ENCODE measurements at places on chromosomes 16 and 17.

- no peak for DNase-seq
Observed at GRCh38 chr16:51591480-51591879, 440.4 kb upstream of the SALL1 start.

DNA sequence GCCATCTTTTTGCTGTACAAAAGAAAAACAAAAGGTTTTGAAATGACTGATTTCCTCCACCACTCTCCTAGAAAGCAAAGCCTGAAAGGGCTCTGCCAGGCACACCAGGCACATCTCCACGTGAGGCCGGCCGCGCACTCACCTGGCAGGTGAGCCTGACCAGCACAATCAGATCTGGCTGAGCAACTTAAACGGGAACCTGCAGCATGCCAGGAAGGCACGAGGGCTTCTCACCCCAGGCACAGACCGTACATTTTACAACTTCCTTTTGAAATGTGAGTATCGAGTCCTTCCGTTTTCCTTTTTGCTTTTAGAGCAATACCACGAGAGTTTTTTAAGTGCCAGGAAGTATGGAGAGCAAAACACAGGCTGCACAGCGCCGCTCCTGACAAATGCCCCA lies 22.5 kb downstream of the SLC38A10 start:
- no peak for DNase-seq

DNA sequence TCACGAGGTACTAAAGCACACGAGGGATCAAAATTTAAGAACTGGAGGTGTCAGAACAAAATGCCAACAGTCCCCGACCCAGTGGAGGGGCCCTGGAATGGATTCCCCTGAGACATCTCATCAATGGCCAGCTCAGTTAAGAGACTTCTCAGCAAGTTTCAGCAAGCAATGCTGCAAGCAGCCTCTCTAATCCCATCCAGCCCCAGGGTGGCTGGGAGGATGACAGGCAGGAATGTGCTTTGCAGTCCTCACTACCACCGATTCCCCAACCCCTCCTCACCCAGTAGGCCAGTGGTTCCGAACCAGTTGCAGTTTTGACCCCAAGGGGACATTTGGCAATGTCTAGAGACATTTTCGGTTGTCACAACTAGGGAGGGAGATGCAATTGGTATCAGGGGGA lies 8.7 kb downstream of the GPRC5B start:
- no peak for DNase-seq

DNA sequence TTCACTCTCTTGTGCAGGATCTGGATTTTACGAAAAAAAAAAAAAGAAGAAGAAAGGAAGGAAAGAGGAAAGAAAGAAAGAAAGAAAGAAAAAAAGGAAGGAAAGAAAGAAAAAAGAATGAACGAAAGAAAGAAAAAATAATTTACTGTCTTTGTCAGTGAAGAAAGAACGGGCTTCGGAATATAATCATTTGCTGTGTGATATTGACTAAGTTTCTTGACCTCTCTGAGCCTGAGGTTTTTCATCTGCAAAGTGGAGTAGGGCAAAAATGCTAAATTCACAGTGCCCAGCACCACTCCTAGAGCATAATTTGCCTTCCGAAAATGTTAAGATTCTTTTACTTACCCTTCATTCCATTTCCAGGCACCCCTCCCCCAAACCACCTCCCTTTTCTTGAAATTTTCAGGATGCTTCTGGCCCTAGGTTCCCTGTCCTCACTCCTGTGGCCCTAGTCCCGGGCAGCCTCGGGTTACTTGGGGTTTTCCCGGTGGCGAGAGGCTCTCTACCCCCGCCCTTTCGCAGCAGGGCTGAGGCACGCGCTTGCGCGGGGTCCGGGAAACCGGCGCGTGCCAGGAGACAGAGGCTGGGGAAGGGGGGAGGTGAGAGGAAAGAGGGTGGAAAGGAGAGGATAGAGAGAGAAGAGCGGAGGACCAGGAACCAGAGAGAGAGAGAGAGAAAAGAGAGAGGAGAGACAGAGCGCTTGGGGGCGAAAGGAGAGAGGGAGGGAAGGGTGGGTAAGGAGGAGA lies at the start of gene CNTNAP1:
TSS of gene CNTNAP1 (plus strand) at position 556 of the 746 bp plus-strand sequence. CDS start 299 bp downstream, outside the sequence.
- DNase-seq: peak; percentile 58

- DNase-seq: no peak
Observed at GRCh38 chr17:30244853-30245385, 9.4 kb upstream of the SLC6A4 start.

- no peak for DNase-seq
Observed at GRCh38 chr17:1034652-1035210, 37.8 kb downstream of the TIMM22 start.

GRCh38 chr16:12546918-12547607 lies 256.6 kb downstream of the CPPED1 start:
- DNase-seq: peak; percentile 81

DNA sequence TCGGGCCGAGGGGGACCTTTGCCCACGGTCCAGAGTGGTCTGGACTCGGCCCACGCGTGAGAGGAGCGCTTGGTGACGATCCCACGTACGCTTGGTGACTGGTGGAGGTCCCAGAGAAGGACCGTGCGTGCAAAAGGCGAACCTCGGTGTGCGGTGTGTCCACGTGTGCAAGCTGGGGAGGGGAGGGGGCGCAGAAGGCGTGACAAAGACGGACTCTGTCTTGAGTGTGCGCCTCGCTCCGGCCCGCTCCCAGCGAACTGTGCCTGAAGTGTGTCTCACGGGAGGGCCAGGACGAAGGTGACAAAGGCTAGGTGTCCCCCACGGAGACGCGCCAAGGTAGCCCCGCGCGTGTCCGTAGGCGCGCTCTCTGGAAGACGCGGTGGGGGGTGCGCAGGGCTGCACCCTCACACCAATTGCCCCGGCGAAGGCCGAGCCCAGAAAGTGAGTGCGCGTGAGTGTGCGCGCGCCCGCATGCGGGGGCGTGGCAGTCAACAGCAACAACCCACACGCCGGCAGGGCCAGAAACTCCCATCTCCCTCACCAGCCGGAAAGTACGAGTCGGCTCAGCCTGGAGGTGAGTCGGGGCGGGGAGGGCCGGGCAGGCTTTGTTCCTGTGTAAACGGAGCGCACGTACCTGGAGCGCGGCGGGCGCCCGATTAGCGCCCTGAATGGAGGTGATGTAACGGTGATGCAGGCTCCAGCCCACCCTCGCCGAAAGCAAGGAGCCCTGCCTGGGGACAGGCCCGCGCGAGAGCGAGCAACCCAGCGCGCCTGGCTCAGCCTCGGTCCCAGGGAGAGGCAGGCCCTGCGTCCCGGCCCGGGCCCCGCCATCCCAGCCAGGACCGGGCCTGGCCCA lies at the start of gene GPRC5C:
TSS of gene GPRC5C (plus strand) at position 521 of the 856 bp plus-strand sequence. CDS start 7,689 bp downstream, outside the sequence.
- no peak for DNase-seq

GRCh38 chr16:58013201-58013956 lies 12.2 kb downstream of the USB1 start:
- DNase-seq: no peak

- peak; percentile 83 for DNase-seq
Observed at GRCh38 chr17:79845601-79845949, 6.3 kb upstream of the CBX4 start.

DNA sequence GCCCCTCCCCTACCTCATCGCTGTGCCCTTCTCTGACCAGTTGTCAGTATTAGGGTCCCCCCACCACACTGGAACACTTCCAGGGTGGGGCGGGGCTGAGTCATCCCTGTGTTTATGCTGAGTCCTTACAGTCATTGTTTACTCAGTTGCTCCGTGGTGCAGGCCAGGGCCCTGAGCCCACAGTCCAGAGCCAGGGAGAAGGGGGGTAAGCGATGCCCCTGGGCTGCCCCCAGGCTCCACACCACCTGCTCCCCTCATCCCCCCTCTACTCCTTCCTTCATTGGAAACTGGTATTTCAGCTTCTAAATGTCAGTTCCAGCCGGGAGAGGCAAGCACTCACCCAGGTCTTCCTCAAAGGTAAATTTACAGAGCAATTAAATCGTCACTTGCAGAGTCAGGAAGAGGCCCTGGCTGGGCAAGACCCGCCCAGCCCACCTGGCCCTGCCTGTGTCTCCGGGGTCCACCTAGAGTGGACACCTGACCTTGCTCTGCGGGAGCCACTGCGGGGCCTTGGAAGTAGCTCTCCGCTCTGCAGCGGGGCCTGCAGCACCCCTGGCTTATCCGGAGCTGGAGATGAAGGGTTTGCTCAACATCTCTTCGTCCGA lies 4.8 kb downstream of the ATP2A3 start:
- no peak for DNase-seq

GRCh38 chr17:45155029-45155428 lies 6.6 kb upstream of the HEXIM2 start:
- DNase-seq: no peak

- DNase-seq: no peak
Observed at GRCh38 chr16:49092704-49093103, 188.9 kb downstream of the CBLN1 start.

DNA sequence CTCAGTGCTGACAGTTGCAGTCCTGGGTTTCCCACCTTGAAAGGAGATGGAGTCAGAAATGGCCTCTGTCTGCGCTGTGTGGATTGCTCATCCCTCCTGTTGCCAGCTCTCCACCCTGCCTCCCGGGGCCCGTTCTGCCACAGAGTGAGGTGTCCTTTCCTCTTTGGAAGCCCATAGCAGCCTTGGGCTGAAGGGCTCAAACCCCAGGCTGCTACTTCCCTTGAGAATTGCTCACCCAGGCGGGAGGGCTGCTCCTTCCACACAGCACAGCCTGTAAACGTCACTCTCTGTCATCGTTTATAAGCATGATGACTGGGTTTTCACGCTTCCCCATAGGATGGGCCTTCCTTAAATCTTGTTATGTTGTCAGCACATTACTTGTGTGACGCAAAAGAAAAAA lies 62.7 kb downstream of the FOXK2 start:
- peak; percentile 45 for DNase-seq

DNA sequence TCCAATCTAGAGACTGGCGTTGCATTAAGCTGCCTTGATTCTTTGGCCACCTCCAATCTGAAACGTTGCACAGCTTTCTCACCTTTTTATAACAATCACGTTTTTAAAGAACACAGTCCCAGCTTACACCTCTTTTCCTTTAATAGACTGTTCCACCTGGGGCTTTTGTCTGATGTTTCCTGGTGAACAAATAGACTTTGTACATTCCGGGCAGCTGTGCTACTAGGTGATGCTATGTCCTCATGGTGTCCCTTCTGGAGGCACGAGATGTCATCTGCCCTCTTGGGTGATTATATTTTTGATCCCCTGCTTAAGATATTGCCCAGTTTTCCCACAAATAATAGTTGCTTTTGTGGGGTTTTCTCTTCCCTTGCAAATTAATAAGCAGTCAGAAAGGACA lies 225.5 kb downstream of the SOX9 start:
- no peak for DNase-seq

DNA sequence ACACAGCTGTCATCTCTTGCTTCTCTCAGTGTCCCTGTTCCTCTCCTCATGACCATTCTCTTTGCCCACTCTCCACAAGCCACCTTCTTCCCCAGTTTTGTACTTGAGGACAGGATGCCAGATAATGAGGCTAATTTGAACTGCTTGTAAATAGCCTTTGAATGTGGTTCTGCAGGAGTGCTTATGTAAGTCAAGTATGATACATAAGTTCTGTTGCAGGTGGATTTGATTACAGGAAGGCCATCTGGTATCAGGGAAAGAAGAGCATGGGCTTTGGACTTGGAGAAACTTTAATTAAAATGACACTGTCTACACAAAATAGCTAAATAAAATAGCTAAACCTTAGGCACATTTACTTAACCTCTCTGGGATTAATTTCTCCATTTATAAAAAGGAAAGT lies 120.2 kb upstream of the HLF start:
- DNase-seq: no peak

DNA sequence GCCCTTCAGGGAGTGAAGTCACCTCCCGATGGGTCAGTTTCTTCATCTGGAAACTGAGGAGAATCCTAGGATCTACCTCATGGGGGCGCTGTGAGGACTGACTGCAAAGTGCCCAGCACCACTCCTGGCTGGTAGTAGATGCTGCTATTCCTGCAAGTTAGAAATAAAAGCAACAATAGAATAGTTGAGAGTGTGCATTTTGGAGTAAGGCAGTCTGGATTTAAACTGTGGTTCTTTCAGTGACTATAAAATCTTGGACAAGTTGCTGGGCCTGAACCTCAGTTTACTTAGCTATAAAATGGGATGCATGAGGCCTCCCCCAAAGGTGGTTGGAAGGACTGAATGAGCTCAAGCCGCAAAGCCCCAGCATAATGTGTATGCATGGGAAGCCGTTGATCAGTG lies 70.6 kb downstream of the CYB5B start:
- DNase-seq: peak; percentile 82

- no peak for DNase-seq
Observed at GRCh38 chr16:9258423-9259051, 167.1 kb downstream of the HAPSTR1 start.

GRCh38 chr16:11507991-11508390 lies 78.7 kb downstream of the LITAF start:
- no peak for DNase-seq

DNA sequence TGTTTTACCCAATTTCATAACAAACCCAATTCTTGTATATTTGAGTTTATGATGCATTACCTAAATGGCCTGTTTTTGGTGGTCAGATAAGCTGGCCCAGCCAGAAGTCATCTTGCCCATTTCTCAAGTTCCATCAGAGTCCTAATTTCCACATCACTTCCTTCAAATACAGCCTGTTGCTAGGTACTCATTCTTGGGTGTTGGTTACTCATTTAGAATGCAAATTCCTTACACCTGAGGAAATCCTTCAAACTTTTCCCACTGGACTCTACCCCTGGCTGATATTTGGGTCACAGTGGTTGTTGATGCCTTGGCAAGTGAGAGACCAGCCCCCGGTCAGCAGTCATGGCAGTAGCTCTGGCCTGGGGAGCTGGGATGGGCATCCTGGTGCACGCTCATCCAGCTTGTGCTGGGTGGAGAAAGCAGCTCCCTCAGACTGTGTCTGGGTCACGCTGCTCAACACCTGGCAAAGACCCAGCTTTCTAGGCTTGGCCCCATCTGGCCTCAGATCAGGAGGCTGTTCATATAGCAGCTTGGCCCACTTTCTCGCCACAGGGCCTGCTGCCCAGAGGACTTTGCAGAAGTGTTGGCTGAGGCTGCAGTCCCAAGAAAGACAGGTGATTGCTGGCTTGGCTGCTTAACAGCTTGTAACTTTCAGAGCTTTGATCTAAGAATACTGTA lies 25.8 kb downstream of the WSB1 start:
- DNase-seq: no peak

- no peak for DNase-seq
Observed at GRCh38 chr17:7207120-7208001, 12.3 kb downstream of the DLG4 start.

DNA sequence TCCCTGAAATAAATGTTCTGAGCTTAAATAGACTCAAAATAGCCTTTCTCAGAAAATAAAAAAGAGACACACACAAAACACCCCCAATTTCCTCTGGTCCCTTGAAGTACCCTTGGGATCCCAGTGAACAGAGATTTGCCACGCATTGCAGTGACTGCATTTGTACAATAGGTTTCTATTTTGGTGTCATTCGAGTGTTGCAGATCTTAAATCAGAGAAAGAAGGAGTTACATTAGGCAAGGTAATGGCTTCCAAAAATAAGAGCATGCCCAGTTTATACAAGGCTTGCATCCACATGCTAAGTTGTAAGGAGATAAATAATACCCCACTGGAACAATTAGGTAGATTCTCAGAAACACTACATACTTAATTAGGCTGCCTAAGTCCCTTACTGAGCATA lies 2.2 kb downstream of the TOX3 start:
- no peak for DNase-seq
